Fibroblast of pulmonary artery (primary cell): ENCODE measurements at places on chromosomes 4 and X.
A peak's percentile ranks its signal among the peaks of the same experiment; 100 is the strongest.

GRCh38 chr4:113440371-113440770 lies 321.2 kb downstream of the CAMK2D start:
- DNase-seq = no peak

- DNase-seq = peak; percentile 57
These were observed 127.7 kb downstream of the COL4A6 start for GRCh38 chrX:108310506-108310905.

DNA sequence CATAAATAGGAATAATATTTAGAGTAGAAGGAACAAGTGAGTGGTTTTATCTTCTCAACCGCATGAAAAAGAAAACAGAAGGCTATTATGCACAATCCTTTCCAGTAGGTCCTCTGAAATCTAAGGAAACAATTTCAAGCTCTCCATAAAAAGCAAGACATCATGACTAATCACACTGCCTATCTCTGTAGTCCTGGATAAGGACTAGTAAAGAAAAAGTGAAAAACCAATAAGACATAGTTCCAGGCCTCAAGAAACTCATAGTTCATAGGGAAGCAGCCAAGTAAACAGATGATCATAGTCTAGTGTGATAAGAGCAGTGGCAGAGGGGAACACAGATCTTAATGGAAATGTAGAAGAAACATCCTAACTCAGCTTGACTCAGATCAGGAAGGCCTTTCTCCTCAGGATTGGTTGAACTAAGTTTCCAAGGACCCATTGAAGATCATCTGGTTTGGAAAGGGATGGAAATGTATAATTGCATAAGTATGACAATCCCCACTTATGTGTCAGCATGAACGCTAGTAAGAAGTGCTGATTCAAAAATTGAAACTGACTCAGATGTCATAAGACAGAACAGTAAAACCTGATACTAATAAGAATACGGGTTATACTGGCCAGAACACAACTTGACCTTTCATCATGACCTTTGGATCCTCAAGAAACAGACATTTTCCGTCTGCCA lies 155.3 kb downstream of the GRIA3 start:
- DNase-seq = peak; percentile 12

DNA sequence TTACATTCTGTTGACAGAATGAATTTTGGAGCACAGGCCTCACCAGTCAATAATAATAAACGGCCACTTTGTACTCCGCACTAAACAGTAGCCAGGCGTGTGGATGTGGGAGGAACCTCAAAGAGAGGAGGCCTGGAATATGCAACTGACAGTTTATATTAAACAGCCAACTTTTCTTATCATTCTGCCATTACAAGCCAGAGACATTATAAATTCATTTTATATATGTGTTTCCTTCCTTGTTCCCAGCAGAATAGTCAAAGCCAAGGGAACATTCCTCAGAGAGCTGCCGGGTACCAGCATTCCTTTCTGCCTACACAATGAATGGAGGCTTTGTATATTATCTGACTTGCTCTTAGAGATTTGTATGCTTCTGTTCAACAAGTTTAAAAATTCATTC lies 436.5 kb upstream of the FTHL17 start:
- DNase-seq = peak; percentile 81

- peak; percentile 75 for DNase-seq
These were observed 1.1 kb downstream of the CXCL1 start for GRCh38 chr4:73870260-73870659.

DNA sequence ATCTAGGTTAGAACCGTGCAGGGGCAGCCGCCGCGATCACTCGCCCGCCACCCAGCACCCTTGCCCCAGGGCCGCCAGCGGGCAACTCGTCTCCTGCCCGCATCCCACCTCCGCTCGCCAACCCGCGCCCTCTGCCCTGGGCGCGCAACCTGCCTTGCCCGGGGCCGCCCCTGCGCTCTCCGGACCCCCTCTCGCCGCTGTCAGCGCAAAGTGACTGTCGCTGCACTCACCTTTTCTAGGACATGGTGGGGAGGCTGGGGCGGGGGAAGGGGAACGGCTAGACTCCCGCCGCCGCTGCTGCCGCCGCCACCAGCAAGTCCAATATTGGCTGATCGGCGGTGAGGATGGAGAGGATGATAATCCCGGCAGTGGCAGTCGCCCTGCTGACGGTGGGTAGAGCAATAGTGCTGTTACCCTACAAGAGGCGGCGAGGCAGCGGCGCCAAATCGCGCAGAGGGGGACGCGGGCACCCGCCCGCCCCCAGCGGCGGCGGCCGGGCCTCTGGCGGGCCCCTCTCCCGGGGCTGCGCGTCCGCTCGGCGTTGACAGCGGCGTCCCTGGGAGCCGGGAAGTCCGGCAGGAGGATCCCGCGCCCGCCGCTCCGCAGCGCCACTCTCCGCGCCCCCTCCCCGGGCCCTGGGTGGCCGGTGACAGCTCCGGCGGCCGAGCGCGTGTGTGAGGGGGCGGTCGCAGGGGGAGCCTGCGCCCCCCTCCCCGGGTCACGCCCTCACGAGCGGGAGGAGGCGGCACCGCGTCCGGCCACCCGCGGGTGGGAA lies 2.3 kb upstream of the NR3C2 start:
- no peak for DNase-seq

GRCh38 chrX:30812326-30812725 lies 76.7 kb downstream of the TAB3 start:
- no peak for DNase-seq

DNA sequence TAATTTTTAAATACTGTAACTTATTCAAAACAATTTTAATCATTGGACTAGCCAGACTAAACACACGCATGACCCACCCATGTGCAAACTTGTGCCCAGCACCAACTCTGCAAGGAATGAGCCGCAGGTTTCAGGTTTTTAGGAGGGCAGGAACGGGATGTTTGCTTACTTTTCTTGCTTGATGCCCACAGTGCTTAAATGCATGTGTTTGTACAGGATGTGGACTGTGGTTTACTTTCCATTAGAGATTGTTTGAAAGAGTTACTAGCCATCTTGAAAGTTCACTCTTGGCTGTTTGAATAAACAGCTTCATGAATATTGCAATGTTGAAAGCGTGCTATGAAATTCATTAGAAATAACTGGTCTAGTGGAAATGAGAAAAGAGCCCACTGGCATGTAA lies 83.3 kb downstream of the STK32B start:
- no peak for DNase-seq

- DNase-seq = no peak
These were observed 319.3 kb upstream of the GRID2 start for GRCh38 chr4:91984466-91984865.

- peak; percentile 96 for DNase-seq
These were observed 42.9 kb downstream of the EVC start for GRCh38 chr4:5753766-5754528.

- no peak for DNase-seq
These were observed 32.1 kb downstream of the IRF2 start for GRCh38 chr4:184442314-184442635.

DNA sequence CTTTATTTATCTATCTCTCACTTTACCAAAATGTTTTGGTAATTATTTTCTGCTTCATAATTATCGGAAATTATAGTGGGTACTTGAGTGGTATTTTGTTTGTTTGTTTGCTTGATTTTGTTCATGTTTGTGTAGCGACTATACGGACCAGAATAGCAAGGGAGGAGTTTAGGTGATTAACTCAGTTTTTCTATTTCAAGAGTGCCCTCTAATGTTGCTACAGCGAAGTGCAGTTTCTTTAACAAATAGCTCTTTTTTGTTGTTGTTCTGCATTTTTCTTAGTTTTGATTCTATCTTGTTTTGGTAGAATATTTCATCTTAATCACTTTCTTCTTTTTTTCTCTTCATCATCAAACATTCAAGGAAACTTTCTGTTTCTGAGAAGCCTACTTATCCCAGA lies 40.8 kb upstream of the QRFPR start:
- DNase-seq = peak; percentile 42

- no peak for DNase-seq
These were observed 30.2 kb downstream of the SMIM14 start for GRCh38 chr4:39608451-39608850.

DNA sequence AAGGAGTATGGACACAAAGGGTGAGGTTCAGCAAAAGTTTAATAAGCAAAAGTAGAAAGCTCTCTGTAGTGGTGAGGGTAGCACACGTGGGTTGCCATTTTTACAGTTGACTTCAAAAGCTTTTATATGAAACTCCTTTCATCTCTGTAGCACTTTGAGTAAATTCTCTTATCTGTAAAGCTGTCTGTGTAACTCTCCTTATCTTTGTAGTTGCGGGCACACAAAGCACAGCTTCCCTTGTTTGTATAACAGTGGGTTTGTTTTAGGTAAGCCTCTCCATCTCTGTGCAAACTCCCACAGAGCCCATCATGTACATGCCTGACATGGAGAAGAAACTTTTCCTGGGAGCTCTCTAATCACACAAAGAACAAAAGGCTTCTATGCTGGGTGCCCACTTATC lies 325.9 kb upstream of the PABPC5 start:
- DNase-seq = no peak

DNA sequence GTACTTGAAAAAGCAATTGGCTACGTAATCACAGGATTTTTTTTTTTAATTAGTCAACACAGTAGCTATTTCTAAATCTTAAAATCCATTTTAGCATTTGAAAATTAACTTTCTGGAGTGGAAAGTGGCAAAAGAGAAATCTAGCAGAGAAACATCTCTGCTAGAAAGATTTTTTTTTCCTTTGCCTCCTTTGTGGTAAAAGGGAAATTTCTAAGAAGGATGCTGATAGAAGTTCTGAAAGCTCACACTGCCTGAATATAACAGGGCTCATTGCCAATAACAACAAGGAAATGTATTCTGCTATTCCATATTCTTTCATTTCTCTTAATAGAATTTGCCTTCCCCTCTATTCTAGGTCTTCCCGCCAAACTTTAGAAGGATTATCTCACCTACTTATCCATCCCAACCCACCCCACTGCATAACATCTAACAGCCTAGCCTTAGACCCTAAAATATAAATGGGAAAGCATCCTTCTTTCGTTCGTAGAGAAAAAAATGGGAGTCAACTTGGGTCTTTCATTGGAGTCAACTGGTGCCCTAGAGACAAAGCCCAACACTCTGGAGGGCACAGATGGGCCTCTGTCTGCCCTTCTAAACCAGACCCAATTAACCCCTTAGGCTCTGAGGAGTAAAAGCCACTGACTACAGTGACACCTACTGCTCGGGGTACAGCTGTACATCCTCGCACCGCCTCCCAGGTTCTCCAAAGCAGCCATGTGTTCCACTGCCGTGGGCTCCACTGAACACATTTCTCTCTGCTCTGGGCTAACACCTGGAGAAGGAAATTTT lies 103.9 kb downstream of the MAML3 start:
- peak; percentile 58 for DNase-seq

DNA sequence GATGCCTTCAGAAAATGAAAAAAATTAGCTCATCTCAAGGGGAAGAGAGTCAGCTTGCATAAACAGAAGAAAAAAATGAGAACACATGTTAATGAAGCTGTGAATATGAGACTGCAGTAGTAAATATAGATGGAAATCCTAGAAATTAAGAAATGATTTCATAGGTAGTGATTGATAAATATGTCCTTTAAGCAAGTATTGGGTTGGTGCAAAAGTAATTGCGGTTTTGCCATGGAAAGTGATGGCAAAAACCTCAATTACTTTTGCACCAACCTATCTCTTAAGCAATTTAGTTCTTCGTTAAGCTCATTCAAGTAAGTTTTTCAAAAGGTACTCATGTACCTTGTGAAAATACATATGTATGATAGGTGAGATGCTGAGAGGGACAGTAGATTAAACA lies 400.9 kb downstream of the SH2D1A start:
- DNase-seq = no peak

DNA sequence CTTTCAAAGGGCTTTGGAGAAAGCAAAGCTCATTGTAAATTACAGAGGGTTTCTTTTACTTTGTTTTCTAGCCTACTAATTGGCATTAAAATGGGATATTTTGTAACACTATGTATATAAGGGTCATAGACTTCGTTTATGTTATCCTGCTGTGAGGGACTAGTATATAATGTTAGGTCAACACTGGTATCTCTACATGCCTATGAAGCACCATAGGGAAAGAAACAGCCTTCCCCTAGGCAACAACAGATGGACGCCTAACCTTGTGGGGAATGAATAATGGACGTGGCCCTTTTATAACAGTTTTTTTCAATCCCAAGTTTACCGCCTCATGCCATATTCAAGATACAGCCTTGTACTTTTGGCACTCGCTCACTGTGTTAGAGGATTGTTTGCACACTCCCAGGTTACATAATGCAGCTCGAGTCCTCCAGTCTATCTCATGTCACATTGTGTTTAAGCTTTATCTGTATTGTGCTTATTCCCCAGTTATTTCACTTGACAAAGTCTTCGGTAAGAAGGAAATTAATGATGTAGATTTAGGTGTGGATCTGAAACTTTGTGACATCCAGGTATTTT lies 711.0 kb downstream of the RPA4 start:
- no peak for DNase-seq

- DNase-seq = no peak
These were observed 578 bp upstream of the SEL1L3 start for GRCh38 chr4:25863347-25863784.

GRCh38 chrX:67317725-67318124 lies 226.1 kb upstream of the AR start:
- no peak for DNase-seq

DNA sequence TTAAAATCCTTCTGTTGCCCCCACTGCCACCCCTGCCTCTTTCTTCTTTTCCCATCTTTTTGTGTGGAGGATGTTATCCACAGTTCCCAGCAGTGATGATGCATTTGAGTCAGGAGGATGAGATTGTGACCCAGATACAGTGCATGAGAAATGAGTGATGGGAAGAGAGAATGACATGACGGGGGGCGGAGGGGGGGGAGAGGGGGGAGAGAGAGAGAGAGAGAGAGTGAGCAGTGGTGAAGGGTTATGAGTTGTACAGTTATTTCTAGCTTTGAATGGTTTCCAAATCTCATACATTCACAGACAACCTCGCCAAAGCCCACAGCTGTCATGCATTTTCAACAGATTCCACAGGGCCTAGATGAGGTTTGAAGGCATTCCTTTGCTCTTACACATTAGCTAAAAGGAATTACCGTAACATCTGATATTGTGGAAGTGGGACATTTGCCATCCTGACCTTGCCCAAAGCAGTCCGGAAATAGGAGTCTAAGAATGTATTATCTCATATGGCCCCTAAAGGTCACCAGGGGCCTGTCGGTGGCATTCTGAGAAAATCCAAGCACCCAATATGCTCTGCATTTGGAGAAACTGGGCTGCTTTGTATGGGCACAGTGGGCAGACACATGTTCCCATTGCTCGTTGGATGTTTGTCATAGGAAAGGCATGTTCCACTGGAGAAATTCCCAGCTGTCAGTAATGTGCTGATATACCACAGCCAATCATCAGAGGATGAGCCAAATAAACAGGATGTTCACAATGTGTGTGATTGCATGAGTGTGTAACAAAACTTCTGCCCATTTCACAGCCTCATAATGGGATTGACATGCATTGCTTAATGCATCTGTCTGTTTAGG lies 435.8 kb downstream of the SPRY1 start:
- DNase-seq = peak; percentile 100

DNA sequence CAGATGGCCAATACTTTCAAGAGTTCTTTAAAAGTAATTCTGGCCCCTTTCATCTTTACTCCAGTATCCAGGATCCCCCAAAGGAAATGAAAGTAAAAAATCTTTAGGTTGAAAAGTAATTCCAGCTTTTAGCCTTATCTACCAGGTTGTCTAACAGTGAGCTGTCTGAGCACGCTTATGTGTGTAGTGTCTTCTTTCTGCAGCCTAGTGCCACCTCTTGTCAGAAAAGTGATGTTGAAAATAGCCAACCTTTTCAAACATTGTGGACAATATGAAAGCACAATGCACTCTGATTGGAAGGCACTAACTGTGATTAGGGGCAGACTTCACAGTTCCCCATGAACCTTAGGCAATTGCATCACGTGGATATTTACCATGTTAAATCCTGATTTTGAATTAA lies 92.1 kb downstream of the RELL1 start:
- no peak for DNase-seq

- peak; percentile 1 for DNase-seq
These were observed 98.8 kb upstream of the NDP start for GRCh38 chrX:44071847-44072551.
